ENCODE measurements at places on chromosomes 6 and 20. TPM values are rescaled to one million over a fixed set of nuclear protein-coding genes. Genes with fewer than 3 reads are reported as not detected.
A peak's percentile ranks its signal among the peaks of the same experiment; 100 is the strongest.

GRCh38 chr6:90095145-90095544 lies 200.9 kb downstream of the GJA10 start:
- peaks cover 36% of the 10 kb centered on the region for H3K4me1 ChIP-seq
- DNase-seq, result no peak
- no peak overlapping the region for H3K27ac ChIP-seq
- peaks cover 9% of the 10 kb centered on the region for H3K36me3 ChIP-seq
- H3K27me3 ChIP-seq, result peaks cover 33% of the 10 kb centered on the region
- no peak overlapping the region for H3K4me3 ChIP-seq

- DNase-seq, result no peak
- no peaks in the 10 kb centered on the region for H3K27me3 ChIP-seq
- peaks cover 18% of the 10 kb centered on the region for H3K36me3 ChIP-seq
- H3K4me3 ChIP-seq, result no peak overlapping the region
- no peak overlapping the region for H3K27ac ChIP-seq
Measured at GRCh38 chr6:16559071-16559470, 202.2 kb downstream of the ATXN1 start.

GRCh38 chr6:129472239-129472638 lies 237.7 kb downstream of the ARHGAP18 start:
- DNase-seq, result no peak
- no peak overlapping the region for H3K27ac ChIP-seq
- H3K36me3 ChIP-seq, result no peaks in the 10 kb centered on the region
- H3K27me3 ChIP-seq, result no peaks in the 10 kb centered on the region
- no peaks in the 10 kb centered on the region for H3K4me1 ChIP-seq

DNA sequence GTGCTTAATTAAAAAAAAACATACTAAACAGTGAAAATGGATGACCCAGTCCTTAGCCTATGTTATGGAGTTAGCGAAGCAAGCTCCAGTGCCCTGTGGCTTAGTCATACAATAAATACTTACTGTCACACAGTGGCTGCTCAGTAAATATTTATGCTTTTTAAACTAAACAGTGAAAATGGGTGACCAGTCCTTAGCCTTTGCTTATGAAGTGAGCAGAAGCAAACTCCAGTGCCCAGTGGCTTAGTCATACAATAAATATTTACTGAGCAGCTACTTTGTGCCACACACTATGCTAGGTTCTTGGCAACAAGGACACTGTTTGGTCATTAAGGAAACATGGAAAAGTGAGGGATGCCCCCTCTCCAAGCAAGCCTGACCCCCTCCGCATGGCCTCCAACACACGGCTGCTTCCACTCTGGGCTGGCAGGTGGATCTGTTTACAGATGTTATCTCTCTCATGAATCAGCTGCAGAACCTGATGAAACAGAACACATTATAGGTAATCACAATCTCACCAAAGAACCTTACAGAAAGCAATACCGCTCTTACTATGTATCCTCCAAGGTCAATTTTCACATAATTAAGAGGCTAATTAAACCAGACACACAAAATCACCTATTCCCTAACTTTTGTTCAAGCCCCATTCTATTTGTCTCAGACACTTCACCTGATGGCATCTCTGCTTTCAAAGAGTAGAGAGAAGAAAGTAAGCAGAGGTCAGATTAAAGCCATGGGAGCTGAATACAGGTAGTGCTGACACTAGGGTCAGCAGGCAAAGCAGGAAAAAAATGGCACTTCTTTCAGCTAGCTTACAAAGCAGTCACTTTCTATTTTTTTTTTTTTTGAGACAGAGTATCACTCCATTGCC lies 27.3 kb downstream of the CDK5RAP1 start:
- peaks cover 43% of the 10 kb centered on the region for H3K36me3 ChIP-seq
- DNase-seq, result no peak
- H3K4me1 ChIP-seq, result peaks cover 70% of the 10 kb centered on the region

DNA sequence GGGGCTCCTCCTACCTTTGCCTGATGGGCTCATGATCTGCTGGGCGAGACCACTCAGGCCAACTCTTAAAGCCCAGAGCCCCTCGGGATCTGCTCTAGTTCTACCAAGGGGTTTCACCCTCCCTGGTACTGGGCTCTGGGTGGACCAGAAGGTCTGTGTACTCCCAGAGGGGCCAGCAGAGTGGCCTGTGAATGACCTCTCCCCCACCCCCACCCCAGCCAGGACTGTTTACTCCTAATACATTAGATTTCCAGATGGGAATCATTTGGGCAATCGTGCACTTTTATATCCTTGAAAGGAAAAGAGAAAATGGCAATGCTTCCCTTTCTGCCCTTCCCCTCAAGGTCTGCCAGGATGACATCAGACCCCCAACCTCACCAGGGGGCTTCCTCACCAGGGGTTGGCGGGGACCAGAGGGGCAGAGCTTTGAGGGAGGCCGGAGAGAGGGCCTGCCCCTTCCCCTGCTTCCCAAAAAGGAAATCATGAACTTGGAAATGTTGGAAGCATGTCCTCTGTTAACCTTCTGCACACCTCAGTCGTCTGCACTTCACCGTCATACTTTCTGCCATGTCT lies 37.1 kb upstream of the PMEPA1 start:
- DNase-seq, result no peak
- H3K36me3 ChIP-seq, result no peaks in the 10 kb centered on the region
- H3K4me3 ChIP-seq, result no peak overlapping the region
- H3K27me3 ChIP-seq, result peaks cover 29% of the 10 kb centered on the region
- no peak overlapping the region for H3K27ac ChIP-seq
- peaks cover 11% of the 10 kb centered on the region for H3K4me1 ChIP-seq

DNA sequence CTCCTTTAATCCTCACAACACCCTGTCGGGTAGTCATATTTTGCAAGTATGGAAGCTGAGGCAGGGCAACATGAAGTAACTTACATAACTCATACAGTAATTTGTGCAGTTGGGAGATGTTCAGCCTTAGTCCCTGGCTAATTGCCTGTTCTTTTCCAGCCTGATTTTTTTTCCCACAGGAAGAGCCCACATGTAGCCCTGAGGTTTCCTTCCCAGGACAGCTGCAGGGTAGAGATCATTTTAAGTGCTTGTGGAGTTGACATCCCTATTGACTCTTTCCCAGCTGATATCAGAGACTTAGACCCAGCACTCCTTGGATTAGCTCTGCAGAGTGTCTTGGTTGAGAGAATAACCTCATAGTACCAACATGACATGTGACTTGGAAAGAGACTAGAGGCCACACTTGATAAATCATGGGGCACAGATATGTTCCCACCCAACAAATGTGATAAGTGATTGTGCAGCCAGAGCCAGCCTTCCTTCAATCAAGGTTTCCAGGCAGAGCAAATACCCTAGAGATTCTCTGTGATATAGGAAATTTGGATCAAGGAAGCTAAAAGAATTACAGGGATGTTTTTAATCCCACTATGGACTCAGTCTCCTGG lies 5.0 kb upstream of the BTN2A1 start:
- peaks cover 51% of the 10 kb centered on the region for H3K36me3 ChIP-seq
- H3K27me3 ChIP-seq, result no peaks in the 10 kb centered on the region
- H3K27ac ChIP-seq, result no peak overlapping the region
- DNase-seq, result no peak
- H3K4me3 ChIP-seq, result no peak overlapping the region

GRCh38 chr20:6870559-6870958 lies 103.1 kb downstream of the BMP2 start:
- no peak overlapping the region for H3K27ac ChIP-seq
- no peaks in the 10 kb centered on the region for H3K4me1 ChIP-seq
- H3K36me3 ChIP-seq, result no peaks in the 10 kb centered on the region
- H3K4me3 ChIP-seq, result no peak overlapping the region
- no peaks in the 10 kb centered on the region for H3K27me3 ChIP-seq
- DNase-seq, result no peak

- H3K36me3 ChIP-seq, result no peaks in the 10 kb centered on the region
- no peaks in the 10 kb centered on the region for H3K27me3 ChIP-seq
- no peak overlapping the region for H3K4me3 ChIP-seq
Measured at GRCh38 chr20:18689557-18689956, 101.7 kb downstream of the DTD1 start.

SLC17A3 gene
- 0.15 TPM for total RNA-seq

C2 gene
- 1.0 TPM for total RNA-seq

GRCh38 chr20:2919518-2920245 lies 46.4 kb downstream of the PTPRA start:
- H3K4me3 ChIP-seq, result no peak overlapping the region
- H3K27me3 ChIP-seq, result no peaks in the 10 kb centered on the region
- H3K27ac ChIP-seq, result no peak overlapping the region
- H3K36me3 ChIP-seq, result peaks cover 14% of the 10 kb centered on the region

DNA sequence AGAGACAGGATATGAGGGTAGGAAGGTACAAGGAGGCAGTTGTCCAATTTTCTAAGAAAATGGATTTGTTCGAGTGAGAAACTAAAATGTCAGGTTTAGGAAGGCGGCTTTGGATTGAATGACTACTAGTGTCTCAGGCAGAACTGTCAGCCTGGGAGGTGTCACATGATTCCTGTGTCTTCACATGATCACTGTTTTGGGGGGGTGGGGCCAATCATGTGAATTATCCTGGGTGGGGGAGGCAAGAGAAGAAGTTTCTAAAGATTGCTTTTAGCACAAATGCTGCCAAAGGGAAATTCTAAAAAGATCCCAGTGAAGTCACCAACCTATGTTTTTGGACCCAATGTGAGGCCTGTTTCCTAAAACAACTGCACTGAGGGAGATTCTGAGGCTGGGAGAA lies 2.3 kb downstream of the SIRPA start:
- H3K27ac ChIP-seq, result no peak overlapping the region
- no peak overlapping the region for H3K4me3 ChIP-seq

DNA sequence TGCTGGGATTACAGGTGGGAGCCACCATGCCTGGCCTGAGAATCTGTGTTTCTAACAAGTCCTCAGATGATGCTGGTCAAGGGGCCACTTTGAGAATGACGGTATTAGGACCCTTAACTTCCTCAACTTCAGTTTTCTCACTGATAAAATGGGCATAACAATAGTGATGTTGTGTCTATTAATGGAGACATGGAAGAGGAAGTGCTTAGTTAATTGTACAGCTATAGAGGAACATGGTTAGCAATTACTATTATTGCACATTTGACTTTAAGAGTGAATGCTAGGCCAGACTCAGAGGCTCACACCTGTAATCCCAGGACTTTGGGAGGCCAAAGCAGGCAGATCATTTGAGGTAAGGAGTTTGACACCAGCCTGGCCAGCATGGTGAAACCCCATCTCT lies 12.7 kb downstream of the DPPA5 start:
- DNase-seq, result no peak
- H3K27me3 ChIP-seq, result peaks cover 10% of the 10 kb centered on the region
- H3K4me1 ChIP-seq, result no peaks in the 10 kb centered on the region
- H3K4me3 ChIP-seq, result no peak overlapping the region
- no peak overlapping the region for H3K27ac ChIP-seq

- H3K4me1 ChIP-seq, result peaks cover 34% of the 10 kb centered on the region
- H3K4me3 ChIP-seq, result peak overlapping the region; percentile 70
- H3K27ac ChIP-seq, result peak overlapping the region; percentile 87
- H3K27me3 ChIP-seq, result no peaks in the 10 kb centered on the region
- DNase-seq, result peak; percentile 61
Measured at GRCh38 chr20:36572701-36573102, 695 bp upstream of the TGIF2 start.

DNA sequence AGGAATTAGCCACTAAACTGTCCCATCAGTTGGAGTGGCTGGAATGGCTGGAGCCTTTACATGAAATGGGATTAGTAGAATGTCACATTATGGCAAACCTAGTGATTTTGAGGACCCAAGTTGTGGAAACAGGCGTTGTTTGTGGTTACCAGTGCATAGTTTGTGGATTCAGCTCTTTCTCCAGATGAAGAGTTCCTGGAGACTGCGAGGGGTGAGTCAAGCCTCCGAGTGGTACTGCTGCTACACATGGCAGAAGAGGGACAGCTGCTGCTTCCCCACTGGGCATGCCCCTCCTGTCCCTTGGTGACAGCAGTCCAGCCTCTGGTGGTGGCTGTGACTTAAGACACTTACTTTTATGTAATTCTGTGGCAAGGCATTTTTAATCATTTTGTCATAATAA lies 94.2 kb upstream of the SCP2D1 start:
- no peaks in the 10 kb centered on the region for H3K27me3 ChIP-seq
- H3K36me3 ChIP-seq, result no peaks in the 10 kb centered on the region
- H3K27ac ChIP-seq, result no peak overlapping the region
- H3K4me1 ChIP-seq, result no peaks in the 10 kb centered on the region

- H3K27ac ChIP-seq, result no peak overlapping the region
- H3K4me1 ChIP-seq, result no peaks in the 10 kb centered on the region
- no peak overlapping the region for H3K4me3 ChIP-seq
- no peak for DNase-seq
Measured at GRCh38 chr6:33757113-33757512, 10.4 kb upstream of the IP6K3 start.

DNA sequence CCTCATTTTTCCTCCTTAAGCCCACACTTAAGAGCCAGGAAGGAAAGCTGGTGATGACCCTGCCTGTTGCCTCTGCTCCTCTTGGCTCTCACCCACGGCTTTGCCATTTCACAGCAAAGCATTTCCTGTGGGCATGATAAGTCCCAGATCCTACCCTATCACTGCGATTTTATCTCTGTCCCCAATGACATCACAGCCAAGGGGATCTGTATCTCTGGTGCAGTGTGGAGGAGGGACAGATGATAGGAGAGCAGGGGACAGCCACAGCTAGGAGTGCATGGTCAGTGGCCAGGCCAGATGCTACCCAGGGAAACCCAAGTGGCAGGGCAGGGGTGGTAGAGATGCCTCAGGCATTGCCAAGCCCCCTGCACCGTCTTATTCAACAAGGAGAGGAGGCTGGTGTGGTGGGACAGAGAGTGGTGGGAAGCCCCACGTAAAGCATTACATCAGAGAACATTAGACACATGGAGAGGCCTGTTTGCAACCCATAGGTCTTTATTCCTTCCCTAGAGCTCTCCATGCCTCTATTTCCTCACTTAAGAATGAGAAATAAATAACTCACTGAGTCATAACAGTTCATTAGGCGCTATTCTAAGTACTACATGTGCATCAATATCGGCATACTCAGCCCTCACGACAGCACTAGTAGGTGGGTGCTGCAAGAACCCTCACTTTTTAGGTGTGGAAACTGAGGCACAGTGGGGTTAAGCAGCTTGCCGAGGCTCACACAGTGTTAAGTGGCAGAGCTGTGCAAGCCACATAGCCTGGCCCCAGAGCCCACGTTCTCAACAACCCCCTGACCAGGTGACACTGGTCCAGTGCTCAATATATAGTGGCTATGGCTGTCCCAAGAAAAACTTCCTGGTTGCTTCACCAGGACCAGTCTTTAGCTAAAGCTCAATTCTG lies 4.6 kb downstream of the TFEB start:
- H3K27me3 ChIP-seq, result no peaks in the 10 kb centered on the region
- H3K4me1 ChIP-seq, result peaks cover 45% of the 10 kb centered on the region
- no peak for DNase-seq
- no peak overlapping the region for H3K4me3 ChIP-seq
